ENCODE measurements at places on chromosomes 13 and 19.

GRCh38 chr13:91370501-91370900, 23.0 kb downstream of the MIR17HG start:
- DNase-seq, result no peak

GRCh38 chr13:91708558-91708957, 310.1 kb downstream of the GPC5 start:
- DNase-seq, result no peak

DNA sequence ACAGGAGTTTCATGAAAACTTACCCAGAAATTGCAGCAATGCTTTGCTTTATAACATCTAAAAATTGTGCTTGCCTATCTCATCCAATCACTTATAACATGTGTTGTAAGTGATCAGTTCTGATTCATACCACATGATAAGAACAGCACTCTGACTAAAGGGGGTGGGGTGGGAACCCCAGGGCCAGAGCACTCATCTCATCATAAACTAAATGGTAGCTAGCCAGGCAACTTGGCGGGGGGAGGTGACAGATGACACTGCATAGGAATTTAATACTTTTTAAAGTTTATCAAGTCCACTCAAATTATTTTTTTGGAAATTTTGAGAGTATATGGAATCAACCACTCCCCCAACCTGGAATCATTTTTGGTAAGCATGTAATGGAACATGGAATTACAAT, 42.1 kb downstream of the FOXO1 start:
- no peak for DNase-seq

GRCh38 chr13:92461831-92462230, 764.8 kb upstream of the GPC6 start:
- no peak for DNase-seq

DNA sequence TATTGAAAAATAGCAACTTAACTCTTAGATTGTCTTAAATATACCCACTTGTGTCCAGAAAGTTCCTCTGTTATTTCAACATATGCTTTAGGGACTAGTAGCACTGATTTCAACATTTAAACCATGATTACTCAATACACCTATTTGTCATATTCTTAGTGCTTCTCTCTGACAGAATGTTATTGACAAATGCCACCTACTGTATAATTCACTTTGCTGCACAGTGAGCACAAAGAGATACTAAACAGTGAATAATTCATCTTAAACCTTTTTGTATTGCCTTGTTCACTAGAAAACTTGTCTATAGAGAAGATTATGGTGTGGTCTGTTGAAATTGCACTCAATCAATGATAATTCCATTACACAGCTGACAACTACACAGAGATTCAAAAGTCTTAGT, 692.6 kb downstream of the PCDH17 start:
- peak; percentile 90 for DNase-seq

DNA sequence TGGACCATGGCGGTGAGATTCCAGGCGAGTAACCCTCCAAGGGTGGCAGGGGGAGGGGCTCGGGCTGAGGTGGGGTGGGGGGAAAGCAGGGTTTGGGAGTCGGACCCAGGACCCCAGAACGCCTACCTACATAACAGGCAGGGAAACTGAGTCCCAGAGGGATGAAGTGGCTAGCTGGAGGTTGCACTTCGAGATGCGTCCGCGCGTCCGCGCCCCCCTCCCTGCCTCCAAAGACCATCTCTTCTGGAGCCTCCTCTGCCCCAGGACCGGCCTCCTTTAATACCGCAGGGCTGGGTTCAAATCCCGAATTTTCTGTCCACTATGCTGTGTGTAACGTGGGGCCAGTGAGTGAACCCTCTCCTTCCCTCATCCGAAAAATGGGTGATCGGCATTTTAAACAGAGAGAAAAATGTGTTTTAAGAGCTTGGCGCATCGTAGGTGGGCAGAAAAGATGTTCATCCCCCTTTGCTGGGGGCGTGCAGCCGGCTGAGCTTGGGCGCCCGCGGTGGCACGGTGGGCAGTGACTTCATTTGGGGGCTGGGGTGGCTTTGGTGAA, 13.8 kb downstream of the TJP3 start:
- DNase-seq, result no peak

- no peak for DNase-seq
Observed at GRCh38 chr13:113393226-113393562, 29.3 kb upstream of the GRTP1 start.

GRCh38 chr13:72842991-72843390, 61.1 kb downstream of the PIBF1 start:
- DNase-seq, result no peak

DNA sequence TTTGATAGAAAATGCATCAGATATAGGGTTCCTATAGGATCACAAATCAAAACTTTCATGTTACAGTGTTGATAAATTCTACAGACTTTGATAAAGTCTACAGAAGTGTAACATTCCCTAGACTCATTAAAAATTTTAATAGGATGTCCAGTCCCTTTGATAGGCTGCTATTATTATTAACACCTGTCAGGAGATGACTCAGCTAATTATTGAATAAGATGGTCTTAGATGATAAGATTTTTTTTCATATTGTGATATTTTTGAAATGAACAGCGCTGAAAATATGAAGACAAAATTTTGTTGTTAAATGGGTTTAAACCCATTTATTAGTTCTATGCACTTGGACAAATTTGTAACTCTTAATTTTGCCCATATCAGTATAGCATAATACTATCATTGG, 356.8 kb upstream of the SLITRK1 start:
- DNase-seq, result no peak

DNA sequence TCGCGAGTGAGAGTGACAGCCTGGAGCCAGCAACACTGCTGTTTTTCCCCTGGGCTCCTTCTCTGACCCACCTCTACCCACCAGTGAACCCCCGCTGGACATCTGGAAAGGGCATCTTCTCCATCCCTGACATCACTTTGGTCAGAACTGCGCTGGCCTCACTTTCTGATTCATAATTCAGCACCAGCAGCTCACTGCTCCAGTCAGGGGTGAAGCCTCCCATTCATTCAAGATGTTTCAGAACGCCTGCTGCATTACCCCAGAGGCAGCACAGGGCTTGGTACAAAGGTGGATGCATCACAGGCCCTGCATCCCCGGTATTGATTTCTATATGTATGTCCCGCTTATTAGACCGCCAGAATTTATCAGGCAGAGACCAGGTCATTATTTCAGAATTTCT, 182.8 kb upstream of the TSHZ3 start:
- no peak for DNase-seq

GRCh38 chr13:80754441-80754840, 413.5 kb upstream of the SPRY2 start:
- no peak for DNase-seq

GRCh38 chr13:40472427-40473220, 193.8 kb downstream of the FOXO1 start:
- no peak for DNase-seq

DNA sequence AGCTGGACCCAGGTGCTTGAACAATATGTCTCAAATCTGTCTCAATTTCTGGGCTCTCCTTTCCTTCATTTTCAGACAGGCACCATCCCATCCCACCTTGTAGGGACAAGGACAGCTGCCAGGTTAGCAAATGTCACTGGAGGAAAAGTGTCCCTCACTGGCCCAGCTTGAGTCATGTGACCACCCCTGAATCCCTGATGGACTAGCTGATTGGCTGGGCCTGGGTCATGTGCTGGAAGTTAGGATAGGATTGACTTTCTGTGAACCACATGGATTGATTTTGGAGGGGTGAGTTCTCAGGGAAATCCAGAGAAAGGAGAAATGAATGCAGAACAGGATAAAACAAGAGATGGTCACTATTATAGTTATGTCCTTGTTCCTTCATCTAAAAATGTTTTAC, 28.2 kb upstream of the FXYD3 start:
- DNase-seq, result no peak

- DNase-seq, result no peak
Observed at GRCh38 chr13:87052731-87053130, 618.4 kb upstream of the SLITRK5 start.

DNA sequence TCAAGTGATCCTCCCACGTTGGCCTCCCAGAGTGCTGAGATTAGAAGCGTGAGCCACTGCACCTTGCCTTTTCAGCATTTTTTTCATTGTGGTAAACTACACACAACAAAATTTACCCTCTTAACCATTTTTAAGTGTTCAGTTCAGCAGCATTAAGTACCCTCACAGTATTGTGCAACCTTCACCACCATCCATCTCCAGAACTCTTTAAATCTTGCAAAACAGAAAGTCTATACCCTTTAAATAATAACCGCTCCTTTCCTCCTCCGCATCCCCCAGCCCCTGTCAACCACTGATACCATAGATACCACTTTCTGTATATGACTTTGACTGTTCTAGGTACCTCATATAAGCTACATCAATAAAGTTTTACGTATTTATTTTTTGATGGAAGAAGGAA, 20.8 kb upstream of the CASP14 start:
- no peak for DNase-seq

DNA sequence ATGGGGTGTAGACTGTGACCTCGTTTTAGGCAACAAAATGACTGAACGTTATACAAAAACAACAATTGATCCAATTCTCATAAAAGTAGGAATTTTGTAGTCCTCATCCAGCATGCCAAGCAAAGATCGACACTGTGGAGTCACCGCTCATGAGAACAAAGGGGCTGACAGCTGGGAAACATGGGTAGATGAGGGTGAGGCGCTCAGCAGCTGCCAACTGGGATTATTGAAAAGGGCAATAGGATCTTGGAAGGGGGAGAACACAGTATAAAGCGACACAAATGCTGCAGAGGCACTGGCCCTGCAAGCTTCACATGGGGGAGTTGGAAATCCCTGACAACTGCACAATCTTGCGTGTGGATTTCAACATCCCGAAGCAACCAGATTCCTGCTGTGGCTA, 5.4 kb upstream of the ZNF765 start:
- no peak for DNase-seq

All from suppressor macrophage treated with lipopolysaccharide for 1 hour (primary cell).